Left renal pelvis (tissue), 4 donors: ENCODE measurements at places on chromosomes 13 and 19. TPM values are rescaled to one million over a fixed set of nuclear protein-coding genes. Genes with fewer than 3 reads are reported as not detected.

The KCNN1 gene
- polyA plus RNA-seq = 3.6 TPM

- DNase-seq = no peak
Measured at GRCh38 chr19:4087787-4088679, 21.3 kb upstream of the ZBTB7A start.

- no peak for DNase-seq
Measured at GRCh38 chr13:50780201-50781015, 63.1 kb downstream of the DLEU7 start.

The SPACA4 gene
- polyA plus RNA-seq = not detected

DNA sequence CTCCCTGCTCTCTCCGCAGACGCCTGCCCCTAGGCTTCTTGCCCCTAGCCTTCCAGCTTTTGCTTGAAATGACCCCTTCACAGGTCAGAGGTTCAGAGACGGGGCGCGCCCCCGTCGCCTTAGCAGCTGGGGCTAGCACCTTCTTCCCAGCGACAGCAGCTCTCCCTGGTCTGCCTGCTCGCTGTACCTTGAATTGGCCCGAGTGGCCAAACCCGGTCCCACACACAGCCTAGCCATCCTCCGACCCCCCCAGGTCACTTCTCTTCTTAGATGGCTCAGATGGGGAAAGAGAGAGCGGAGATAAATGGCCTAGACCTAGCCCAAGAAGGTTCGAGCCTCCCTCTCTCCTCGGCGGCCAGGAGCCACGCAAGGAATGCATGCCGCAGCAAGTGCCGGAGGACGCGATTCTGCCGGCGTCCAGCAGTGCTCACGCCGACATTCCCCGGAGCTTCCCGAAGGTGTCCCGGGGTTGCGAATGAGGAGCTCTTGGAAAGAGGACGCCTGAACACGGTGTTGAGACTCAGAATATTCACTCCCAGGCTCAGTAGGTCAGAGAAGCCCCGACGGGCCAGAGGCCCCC, 1.3 kb downstream of the CDX2 start:
- no peak for DNase-seq
